ENCODE measurements at places on chromosomes 1 and 21.

- no peak for DNase-seq
Observed at GRCh38 chr1:24043345-24044032, 63.4 kb upstream of the SRSF10 start.

- DNase-seq, result peak; percentile 79
Observed at GRCh38 chr1:54407404-54408146, 1.4 kb upstream of the SSBP3 start.

GRCh38 chr1:26743426-26744059 lies 44.2 kb upstream of the PIGV start:
- DNase-seq, result no peak

DNA sequence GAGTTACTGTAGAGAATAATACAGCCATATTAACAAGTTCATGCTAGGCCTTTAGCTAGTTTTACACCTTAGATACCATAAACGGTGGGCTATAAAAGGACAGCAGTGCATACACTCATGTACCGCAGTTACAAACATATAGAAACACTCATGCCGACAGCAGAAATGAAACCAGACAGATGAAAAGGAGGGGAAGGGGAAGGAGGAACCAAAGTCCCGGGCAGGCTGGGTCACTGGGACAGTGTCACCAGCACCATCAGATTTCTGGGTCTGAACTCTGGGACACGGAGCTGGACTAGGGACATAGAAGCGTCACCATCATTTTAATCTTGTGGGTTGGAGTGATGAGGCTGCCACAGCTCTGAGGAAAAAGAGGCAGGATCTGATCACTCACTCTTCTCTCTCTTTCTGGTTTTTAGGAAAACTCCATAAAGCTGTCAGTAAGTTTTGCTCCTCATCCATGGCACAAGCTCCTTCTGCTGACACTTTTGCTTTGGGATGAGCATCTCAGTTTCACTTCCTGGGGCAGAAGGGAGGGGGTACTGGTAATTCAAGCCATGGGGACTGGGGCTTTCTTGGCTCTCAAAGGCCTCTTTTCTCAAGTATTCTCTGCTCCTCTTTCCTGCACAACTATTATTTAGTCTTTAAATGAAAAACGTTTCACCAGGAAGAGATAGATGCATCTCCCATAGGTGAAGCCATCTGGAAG lies 7.8 kb upstream of the ZNF691 start:
- DNase-seq, result no peak

- no peak for DNase-seq
Observed at GRCh38 chr1:227343727-227344551, 25.6 kb upstream of the CDC42BPA start.

DNA sequence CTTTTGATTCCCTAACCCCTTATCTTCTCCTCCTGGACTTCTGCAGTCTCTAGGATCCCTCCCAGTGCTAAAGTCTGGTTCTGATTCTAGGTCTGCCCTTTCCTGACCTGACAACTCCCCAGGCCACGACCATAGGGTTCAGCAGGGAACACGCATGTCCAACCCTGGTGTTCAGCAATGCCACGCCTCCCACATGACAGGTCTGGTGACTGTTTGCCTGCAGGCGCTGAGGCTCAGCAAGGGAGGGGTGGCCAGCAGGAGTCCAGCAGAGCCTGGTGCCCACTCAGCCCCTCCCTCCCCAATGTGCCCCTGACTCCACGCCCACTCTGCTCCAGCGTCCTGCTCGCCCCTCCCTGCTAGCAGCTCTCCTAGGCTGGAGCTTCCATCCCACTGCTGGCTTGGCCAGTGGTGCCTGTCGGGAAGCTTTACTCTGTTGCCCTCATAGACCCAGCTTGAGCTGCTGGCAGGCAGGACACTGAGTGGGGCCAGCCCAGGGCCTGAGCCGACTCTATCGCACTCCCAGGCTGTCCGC lies 17.3 kb downstream of the SLC9A1 start:
- DNase-seq, result peak; percentile 63

GRCh38 chr1:54973205-54973921 lies 7.1 kb upstream of the TMEM61 start:
- DNase-seq, result peak; percentile 56

- no peak for DNase-seq
Observed at GRCh38 chr1:243508303-243508713, 252.5 kb downstream of the SDCCAG8 start.

DNA sequence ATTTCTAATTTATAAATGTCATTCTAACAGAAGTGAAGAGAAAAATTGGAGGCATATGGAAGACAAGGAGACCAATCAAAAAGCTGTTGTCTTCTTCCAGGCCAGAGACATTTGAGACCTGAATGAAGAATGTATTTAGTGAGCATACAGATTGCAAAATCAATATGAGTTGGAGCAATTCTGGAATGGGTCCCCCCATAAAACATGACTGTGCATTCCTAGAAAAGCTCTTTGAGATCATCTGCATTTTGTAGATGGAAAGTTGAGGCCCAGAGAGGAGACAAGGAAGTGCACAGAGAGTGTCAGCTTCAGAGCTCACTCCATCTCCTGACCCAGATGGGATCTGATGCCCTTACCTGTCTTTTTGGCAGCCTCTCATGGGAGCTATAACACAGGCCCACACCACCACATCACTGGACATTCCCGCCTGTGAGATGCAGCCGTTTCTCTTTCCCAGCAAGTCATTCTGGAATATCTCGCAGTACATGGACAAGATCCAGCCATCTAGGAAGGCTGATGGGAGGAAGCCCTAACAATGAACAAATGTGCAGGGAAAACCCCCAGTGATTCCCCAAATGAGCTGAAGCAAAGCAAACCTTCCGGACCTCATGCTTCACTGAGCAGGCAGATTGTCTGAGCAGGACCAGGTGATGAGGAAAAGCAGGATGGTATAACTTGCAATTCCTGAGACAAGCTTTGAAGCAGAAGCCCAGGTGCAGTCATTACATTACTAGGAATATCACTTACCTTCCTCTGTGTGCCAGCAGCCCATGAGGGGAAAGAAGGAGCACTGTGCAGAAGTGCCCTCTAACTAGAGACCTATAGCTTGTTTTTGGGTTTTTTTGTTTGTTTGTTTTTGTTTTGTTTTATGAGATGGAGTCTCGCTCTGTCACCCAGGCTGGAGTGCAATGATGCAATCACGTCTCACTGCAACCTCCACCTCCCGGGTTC lies 445.6 kb downstream of the PLPP3 start:
- no peak for DNase-seq

DNA sequence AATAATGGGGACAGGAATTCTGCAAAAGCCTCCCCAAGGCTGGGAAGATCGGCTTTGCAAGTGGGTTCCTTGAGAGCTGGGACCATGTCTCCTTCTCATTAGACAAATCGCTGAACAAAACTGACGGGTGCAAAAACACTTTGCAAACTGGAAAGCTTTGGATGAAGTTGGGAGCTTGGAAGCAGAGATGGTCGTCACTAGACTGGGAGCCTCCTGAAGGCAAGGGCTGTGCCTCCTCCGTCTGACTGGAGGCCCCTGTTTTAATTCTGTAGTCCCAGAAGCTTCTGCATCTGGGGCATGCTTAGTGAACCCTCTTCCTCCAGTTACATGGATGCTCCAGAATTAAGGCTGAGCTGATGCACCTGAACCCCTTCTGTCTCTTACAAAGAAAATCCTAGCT lies 82.3 kb upstream of the IFFO2 start:
- no peak for DNase-seq

- no peak for DNase-seq
Observed at GRCh38 chr1:223759273-223759672, 46.9 kb downstream of the CAPN2 start.

GRCh38 chr1:178192686-178193085 lies 98.8 kb downstream of the RASAL2 start:
- DNase-seq, result peak; percentile 12

- no peak for DNase-seq
Observed at GRCh38 chr1:39450956-39451606, 40.4 kb upstream of the BMP8A start.

DNA sequence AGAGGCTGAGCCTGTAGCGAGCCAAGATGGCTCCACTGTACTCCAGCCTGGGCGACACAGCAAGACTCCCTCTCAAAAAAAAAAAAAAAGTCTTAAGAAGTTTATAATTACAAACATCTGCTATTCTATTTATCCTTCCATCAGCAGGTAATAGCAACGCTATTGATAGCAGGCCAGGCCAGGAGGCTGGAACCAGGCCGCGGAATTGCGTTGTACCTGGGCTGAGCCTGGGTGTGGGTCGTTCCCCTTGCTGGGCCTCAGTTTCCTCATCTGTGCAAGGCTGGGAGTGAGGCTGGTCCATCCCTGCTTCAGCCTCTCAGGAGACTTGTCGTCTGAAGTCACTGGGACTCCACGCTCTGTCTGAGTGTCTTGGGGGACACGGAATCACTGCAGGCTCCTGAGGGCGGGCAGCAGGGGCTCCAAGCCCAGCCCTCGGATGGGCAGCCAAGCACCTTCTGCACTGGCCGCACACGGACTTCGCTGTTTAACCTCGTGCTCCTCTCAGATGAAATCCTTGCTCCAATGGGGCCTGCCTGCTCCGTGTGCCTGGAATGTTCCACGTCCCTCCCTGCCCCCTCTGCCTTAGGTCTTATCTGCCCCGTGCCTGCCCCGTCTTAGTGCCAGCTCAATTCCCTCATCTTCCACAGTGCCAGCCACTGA lies 103.9 kb upstream of the C1orf174 start:
- no peak for DNase-seq

GRCh38 chr1:245485996-245486395 lies 331.2 kb downstream of the KIF26B start:
- DNase-seq, result no peak

GRCh38 chr1:193462629-193463320 lies 276.4 kb upstream of the B3GALT2 start:
- DNase-seq, result no peak

Measured in gastrocnemius medialis (tissue), 4 donors.